ENCODE measurements at places on chromosomes 3 and 15. TPM values are rescaled to one million over a fixed set of nuclear protein-coding genes. Genes with fewer than 3 reads are reported as not detected.

Gene DUOXA2
- not detected for total RNA-seq

Gene SCG3
- 54.8 TPM for total RNA-seq

Gene CLSTN2
- 18.4 TPM for total RNA-seq

Gene ENTPD3
- 3.0 TPM for total RNA-seq

Gene EPHB1
- 29.0 TPM for total RNA-seq

Gene CALML4
- total RNA-seq, result 2.5 TPM

Gene ZBBX
- 3.9 TPM for total RNA-seq

Gene ECE2
- 2.7 TPM for total RNA-seq

Gene ACAN
- total RNA-seq, result 0.49 TPM

Gene IL17RB
- 2.2 TPM for total RNA-seq

Gene TMEM212
- not detected for total RNA-seq

Gene SNX1
- 26.8 TPM for total RNA-seq

Gene LDHAL6B
- not detected for total RNA-seq

Data from temporal lobe (tissue), 4 donors.